ENCODE measurements at places on chromosomes 2 and 18. TPM values are rescaled to one million over a fixed set of nuclear protein-coding genes. Genes with fewer than 3 reads are reported as not detected.

CCDC141 gene
- polyA plus RNA-seq, result 23.1 TPM

GRCh38 chr2:239222312-239222660 lies 178.5 kb downstream of the HDAC4 start:
- no peak for DNase-seq

GRCh38 chr18:52701219-52701935 lies 361.4 kb downstream of the DCC start:
- DNase-seq, result no peak

DNA sequence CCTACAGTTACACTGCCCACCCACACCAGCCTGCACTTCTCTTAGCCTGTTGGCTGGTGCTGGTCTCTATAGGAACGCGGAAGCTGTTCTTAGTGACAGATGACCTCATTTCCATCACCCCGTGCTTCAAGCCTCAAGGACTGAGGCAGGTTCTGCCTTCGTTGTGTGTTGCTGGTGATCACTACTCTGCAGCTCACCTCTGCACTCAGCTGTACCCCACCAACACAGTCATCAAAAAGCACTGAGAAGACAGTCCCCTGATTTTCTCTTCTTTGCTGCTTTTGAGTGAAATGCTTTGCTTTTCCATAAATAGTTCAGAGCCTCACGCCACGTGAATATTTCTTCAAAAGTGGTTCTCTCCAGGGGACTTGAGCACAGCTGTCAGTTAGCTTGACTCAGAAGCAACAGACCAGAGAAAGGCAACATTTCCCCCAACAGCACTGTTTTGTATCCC lies 225.7 kb upstream of the CCDC150 start:
- peak; percentile 33 for DNase-seq

DNA sequence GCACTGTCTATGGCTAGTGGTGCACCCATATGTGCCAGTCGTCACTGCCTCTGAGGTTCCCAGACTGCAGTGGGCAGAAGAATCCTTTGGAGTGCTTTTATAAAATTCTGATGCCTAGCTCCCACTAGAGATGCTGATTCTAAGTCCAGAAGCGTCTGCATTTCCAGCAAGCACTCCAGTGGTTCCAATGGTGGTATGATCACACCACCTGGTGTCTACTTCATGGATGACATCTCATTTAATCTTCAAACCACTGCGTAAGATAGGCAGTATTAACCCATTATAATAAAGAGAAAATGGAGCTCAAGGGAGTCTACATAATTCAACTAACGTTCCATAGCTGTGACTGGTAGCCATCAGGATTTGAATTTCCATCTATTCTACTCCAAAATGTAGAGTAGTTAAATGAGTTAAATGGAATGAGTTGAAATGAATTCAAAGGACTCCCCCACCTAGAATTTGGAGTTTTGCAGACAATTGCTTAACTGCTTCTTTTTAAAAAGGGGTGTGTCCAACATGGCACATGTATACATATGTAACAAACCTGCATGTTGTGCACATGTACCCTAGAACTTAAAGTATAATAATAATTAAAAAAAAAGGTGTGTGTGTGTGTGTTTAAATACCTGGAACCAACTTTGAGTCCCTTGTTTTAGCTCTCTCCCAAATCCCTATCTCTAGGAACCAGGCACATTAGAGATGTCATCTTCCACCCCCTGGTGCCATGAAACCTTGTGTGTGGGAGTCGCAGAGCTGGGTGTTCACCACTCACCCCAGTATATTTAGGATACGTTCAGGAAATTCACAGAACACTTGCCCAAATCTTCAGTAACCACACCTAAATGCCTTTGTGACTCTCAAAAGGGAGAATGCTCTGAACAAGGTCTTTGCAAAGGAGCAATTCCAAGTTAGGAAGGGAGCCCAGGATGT lies 14.1 kb downstream of the LAMA3 start:
- no peak for DNase-seq

DNA sequence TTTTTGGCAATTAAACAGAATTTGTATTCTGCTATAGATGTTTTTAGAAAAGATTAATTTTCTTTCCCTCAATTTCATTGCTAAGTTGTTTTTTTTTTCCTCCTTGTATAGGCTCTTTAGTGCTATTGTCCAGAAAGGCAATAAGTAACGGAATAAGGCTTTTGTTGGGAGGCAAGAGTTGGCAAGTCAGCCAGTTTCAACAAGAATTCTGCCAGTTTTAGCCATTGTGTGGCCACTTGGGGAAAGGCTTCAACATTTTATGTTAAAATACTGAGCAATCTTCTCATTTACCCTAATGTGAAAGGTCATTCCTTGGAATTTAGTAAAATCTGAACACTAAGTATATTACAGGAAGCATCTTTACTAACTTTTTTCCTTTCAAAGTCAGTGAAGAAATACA lies 9.6 kb downstream of the CALCRL start:
- DNase-seq, result no peak

GRCh38 chr2:201223089-201224073 lies 37.0 kb upstream of the CASP8 start:
- no peak for DNase-seq

Measured in muscle of arm (tissue), 14 donors.